ENCODE measurements at places on chromosomes 2 and 18.

DNA sequence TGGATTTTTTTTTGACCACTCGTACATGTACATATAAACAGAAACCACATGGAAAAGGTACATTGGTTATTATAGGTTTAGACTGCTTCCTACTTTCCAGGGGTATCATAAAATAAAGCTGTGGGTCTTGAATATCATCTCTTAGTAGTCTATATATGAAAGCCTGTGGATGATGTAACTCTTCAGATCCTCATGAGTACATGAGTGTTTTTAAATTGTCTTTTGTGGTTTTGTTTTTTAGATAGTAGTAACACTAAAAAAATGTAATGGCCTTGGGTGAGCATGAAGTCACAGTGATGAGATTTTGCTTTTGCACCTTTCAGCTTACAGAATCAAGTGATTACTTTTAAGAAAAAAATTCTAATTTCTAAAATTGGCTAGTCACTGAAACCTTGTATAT is 80.2 kb downstream of the RAB3GAP1 start:
- DNase-seq, result no peak

- DNase-seq, result no peak
Observed at GRCh38 chr18:3458952-3459853, 9.2 kb downstream of the TGIF1 start.

- DNase-seq, result no peak
Observed at GRCh38 chr2:9315280-9315847, 108.0 kb downstream of the ITGB1BP1 start.

- no peak for DNase-seq
Observed at GRCh38 chr2:7976206-7976605, 705.6 kb upstream of the ID2 start.

- DNase-seq, result no peak
Observed at GRCh38 chr2:156908825-156909224, 348.7 kb upstream of the GALNT5 start.

- no peak for DNase-seq
Observed at GRCh38 chr18:57854726-57855125, 51.6 kb upstream of the ATP8B1 start.

DNA sequence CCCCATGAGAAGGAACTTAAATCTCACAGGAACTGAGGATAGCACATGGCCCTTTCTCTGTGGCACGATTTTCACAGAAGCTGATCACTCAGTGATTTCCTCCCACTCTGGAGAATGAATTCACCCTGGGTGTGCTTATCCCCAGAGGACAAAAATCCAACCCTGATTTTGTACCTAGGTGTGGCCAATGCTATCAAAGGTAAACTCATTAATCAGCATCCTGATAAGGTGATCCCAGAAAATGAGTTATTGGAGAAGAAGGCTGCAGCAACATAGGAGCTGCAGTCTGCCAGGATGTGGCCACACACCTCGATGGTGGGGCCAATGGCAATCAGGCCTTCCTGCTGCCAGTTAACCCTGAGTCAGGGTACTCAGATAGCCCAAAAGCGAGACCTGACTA is 8.2 kb upstream of the SULT1C2 start:
- DNase-seq, result no peak

GRCh38 chr2:188622601-188623260 is 331.1 kb downstream of the GULP1 start:
- DNase-seq, result no peak

- DNase-seq, result no peak
Observed at GRCh38 chr2:10400978-10401951, 46.9 kb downstream of the ODC1 start.

- DNase-seq, result no peak
Observed at GRCh38 chr2:113686537-113686936, 59.5 kb downstream of the RABL2A start.

- DNase-seq, result no peak
Observed at GRCh38 chr2:83650898-83651297, 808.2 kb downstream of the SUCLG1 start.

DNA sequence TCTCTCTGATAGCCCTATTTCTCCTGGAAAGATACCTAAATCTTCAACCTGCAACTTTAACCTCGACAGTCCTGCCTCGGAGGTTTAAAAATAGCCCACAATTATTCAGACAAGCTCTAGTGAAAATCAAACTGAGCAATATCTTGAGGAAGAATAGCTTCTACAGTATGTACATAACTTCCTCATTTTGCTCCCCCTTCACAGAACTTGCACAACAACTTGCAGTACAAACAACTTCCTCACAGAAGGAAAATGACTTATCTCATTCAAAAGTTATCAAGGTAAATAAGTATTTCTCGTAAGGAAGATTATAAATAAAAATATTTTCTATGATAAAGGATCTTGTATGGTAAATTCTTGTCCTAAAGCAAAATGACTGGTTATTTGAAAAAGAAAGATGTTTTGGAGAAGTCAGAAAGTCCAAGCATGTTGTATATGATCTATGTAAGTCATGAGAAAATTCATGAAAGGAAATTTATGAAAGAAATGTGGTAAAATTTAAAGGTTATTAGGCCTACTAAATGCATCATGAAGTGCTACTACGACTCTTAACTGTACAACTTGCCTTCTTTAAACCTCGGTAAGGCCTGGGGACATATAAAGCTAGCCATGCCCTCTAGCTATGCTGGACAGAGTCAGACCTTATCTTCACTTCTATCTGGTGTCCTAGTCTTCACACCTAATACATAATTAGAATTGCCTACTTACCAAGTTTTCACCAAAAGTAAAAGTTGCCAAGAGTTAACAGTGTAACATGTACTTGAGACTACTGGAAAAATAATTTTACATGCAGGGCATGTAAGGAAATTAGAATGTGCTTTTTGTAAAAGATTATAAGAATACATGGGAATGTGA is 394.5 kb downstream of the DLGAP1 start:
- DNase-seq, result no peak

DNA sequence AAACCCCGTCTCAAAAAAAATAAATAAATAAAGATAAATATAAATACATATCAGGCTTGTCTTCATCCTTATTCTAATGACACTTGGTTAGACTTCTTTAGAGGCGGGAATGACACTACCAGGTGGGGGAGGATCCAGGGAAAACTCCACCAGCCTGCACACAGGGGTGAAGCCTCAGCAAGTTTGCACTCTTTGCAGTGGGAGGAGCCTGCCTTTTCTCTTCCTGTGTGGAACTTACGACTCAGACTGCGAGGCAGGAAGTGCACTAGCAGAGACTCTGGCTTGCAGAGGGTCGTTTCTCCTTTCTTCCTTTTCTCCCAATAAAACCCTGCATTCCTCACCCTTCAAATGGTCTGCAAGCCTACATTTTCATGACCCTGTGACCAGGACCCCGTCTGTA is 153.6 kb upstream of the CBLN2 start:
- DNase-seq, result no peak

GRCh38 chr2:209876211-209876610 is 104.6 kb downstream of the UNC80 start:
- no peak for DNase-seq

- DNase-seq, result no peak
Observed at GRCh38 chr2:75390169-75390568, 170.6 kb downstream of the EVA1A start.

- no peak for DNase-seq
Observed at GRCh38 chr2:30801821-30802455, 5.3 kb downstream of the CAPN13 start.

GRCh38 chr2:68157002-68157401 is 686 bp upstream of the PNO1 start:
- no peak for DNase-seq

DNA sequence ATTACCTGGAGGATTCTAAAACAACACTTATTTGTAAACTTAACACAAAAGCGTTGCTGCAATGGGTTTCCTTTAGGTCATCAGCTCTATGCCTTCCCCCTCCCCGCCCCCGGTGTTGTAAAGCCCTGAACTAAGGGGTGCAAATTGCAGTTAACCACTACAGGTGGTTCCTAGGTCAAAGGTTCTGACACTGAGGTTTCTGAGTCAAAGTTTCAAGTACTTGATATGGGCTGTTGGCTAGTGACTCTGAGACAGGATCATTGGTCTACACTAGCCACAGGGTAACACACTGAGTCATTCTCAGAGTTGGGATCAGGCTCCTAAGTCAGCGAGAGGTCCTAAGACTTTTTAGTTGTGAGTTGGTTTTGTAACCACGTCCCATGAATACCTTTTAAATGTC is 15.4 kb downstream of the IL1B start:
- DNase-seq, result no peak

DNA sequence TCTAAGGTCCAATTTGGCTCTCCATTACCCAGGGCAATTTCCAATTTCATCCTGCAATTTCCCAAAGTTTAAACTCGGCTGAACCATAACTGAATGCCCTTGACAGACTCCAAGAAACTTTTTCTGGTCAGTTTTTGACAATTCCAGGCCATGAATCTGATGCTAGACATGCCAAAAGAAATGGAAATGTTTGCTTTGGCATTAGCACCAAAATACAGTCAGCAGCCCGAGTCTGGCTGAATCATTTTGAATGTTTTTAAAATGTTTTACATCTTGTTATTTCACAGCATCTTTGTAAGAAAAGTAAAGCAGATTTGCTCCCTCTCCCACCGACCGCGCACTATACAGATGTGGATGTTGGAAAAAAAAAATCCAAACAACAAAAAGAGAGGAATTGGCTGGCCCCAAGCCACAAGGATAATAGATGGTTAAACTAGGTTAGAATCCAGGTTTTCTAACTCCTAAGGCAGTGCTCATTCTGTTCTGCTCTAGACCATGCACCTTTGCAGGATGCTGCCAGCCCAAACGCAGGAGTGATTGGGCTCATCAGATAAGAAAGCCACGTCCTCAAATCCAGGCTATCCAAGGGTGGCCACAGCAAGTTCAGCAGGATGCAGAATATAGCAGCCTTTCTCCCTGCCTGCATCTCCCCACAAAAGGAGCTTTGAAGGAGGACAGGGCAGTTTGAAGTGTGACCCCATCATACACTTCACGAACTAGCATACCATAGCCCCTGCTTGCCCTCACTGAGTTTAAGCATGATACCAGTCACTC is 167.5 kb downstream of the ALK start:
- no peak for DNase-seq

DNA sequence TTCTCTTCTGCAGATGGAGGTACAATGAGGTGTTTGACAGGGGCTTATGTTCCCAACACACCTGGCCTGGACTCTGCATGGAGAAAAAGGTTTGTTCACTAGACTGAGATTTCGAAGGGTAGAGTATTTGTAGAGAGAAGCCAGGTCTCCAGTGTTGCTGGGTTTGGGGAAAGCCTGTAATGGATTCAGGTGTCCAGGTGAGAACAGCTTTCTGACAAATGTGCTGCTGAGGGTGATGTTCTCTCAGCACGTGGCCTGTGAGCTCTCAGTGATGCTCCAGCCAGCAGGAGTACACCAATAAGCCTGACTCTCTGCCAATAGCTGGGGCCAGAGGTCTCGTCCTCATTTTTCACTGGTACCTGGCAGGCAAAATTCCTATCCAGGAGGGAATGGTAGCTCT is 43.8 kb upstream of the ARHGAP25 start:
- DNase-seq, result no peak

DNA sequence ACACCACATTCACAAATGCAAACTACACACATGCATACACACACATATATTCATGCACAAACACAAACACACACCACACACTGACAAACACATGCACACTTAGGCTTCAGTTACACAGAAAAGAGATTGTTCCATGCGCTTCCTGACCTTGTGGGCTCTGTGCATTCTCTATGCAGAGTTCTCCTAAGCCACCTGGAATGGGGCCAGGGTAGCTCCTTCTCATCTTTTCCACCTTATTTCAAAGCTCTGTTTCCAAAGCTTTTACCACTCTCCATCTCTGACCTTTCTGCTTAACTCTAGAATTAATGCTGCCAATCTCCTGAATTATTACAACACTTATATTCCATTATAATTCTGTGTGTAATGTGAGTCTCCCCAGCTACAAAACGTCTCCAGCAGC is 522.3 kb upstream of the MYT1L start:
- no peak for DNase-seq

GRCh38 chr2:3680548-3681345 is 22.6 kb upstream of the DCDC2C start:
- no peak for DNase-seq

GRCh38 chr18:35005963-35006577 is 35.1 kb upstream of the MAPRE2 start:
- no peak for DNase-seq

GRCh38 chr2:174595891-174596397 is 1.7 kb downstream of the WIPF1 start:
- no peak for DNase-seq

DNA sequence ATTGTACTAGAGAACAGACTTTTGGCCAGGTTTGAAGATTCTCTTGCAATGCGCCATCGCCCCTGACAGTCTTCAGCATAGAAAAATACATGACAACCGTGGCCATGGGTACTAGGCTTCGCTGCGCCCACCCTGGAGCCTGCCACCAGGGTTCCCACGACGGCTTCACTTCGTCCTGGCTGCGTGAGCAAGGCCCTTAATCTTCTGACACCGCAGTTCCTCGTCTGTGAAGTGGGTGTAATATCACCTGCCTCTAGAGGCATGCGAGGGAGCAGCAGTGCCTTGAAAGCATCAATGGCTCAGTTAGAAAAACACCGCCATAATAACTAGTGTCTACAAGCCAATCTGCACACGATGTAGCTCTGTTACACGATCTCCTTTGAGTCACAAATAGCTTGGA is 175.2 kb upstream of the HS6ST1 start:
- DNase-seq, result no peak

- no peak for DNase-seq
Observed at GRCh38 chr2:26904839-26905238, 56.9 kb downstream of the DPYSL5 start.

GRCh38 chr2:197171582-197171981 is 139.0 kb downstream of the ANKRD44 start:
- DNase-seq, result no peak

- DNase-seq, result no peak
Observed at GRCh38 chr2:46024146-46024779, 272.9 kb upstream of the EPAS1 start.

GRCh38 chr2:62565309-62565908 is 59.4 kb upstream of the TMEM17 start:
- no peak for DNase-seq

GRCh38 chr2:227748079-227748478 is 2.4 kb downstream of the SCYGR8 start:
- no peak for DNase-seq

- no peak for DNase-seq
Observed at GRCh38 chr2:65666156-65666725, 233.8 kb upstream of the SPRED2 start.

GRCh38 chr2:48145845-48146452 is 239.7 kb upstream of the FBXO11 start:
- DNase-seq, result no peak

DNA sequence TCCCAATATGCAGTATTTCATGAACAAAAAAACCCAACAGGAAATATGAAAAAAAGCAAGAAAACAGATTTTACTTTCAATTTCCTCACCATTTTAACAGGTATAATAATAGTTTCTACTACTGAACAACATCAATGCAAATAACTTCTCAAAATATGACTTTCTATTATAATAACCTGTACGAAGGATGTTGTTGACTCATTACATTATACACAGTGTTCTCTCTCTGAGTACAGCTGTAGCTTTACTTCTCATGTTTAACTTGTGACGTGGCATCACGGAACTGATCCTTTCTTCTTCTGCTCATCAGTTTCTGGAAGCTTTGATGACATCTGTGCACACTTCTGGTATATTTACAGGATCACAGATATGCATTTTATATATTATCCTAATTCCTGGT is 40.0 kb downstream of the FAM228A start:
- no peak for DNase-seq

GRCh38 chr2:96082211-96083063 is 33.9 kb downstream of the ADRA2B start:
- DNase-seq, result no peak

GRCh38 chr2:53949457-53949856 is 21.3 kb downstream of the PSME4 start:
- DNase-seq, result no peak

Data from activated CD4-positive, alpha-beta T cell treated with anti-CD3 and anti-CD28 coated beads, Interleukin-2, amount 50 U/mL, for 1 hour (primary cell).